Stimulated activated CD8-positive, alpha-beta memory T cell treated with anti-CD3 and anti-CD28 coated beads, Interleukin-4, amount 100 ng/mL, for 1 hour (primary cell): ENCODE measurements at places on chromosomes 6 and 20.

GRCh38 chr6:127533736-127534135, 14.6 kb upstream of the MTCL3 start:
- no peak for DNase-seq

DNA sequence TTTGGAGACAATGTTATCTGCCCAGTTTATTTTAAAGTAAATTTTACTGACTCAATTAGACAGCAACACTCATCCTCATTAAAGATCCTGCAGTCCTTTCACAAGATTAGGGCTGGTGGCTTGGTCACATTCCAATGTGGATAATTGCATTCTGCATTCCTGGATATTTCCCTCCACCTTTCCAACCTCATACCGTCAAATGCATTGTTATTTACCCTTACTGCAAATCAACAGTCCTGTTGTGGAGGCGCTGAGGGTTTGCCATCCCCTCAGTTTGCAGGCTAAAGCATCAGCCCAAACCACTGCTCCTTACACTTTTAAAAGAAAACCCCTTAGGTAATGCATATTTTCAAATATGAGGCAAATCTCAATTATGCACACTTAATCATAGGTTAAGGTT, 5.4 kb downstream of the CITED2 start:
- DNase-seq: no peak

DNA sequence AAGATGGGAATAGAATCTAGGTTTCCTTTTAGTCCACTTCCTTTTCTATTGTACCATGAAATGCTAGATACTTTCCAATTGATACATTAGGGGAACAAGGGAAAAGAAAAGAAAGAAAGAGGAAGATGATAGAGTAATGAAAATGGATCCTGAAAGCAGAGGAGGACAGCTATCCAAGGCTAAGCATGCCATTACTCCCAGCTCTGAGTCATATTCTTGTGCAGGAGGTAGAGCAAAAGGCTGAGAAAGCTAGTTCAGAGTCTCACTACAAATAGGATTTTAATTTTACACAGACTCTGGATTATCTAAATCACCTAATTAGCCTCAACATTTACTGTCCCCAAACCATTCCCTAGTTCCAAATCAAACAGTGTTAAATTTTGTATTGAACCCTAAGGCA, 23.6 kb downstream of the RWDD2A start:
- DNase-seq: no peak

DNA sequence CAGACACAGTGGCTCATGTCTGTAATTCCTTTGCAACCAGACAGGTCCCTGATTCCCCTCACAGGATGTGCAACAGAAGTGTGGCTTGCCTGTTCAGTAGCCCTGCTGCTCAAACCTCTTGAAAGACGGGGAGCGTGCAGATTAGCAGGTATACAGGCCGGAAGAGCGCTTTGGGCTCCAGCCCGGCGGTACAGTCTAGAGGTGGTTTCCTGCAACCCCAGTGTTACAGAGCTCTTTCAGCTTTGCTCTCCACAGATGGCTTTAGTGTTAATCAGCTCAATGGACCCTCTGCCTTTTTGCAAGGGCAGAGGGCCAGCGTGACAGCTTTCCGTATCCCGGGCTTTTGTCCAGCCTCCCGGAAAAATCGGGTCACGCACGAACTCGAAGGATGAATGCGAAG, 67.2 kb upstream of the TNFRSF21 start:
- no peak for DNase-seq

GRCh38 chr6:127564761-127565160, 12.2 kb upstream of the C6orf58 start:
- no peak for DNase-seq

GRCh38 chr6:119240257-119241110, 109.1 kb downstream of the MAN1A1 start:
- no peak for DNase-seq

- DNase-seq: no peak
Observed at GRCh38 chr6:114714836-114715507, 372.1 kb upstream of the HS3ST5 start.

DNA sequence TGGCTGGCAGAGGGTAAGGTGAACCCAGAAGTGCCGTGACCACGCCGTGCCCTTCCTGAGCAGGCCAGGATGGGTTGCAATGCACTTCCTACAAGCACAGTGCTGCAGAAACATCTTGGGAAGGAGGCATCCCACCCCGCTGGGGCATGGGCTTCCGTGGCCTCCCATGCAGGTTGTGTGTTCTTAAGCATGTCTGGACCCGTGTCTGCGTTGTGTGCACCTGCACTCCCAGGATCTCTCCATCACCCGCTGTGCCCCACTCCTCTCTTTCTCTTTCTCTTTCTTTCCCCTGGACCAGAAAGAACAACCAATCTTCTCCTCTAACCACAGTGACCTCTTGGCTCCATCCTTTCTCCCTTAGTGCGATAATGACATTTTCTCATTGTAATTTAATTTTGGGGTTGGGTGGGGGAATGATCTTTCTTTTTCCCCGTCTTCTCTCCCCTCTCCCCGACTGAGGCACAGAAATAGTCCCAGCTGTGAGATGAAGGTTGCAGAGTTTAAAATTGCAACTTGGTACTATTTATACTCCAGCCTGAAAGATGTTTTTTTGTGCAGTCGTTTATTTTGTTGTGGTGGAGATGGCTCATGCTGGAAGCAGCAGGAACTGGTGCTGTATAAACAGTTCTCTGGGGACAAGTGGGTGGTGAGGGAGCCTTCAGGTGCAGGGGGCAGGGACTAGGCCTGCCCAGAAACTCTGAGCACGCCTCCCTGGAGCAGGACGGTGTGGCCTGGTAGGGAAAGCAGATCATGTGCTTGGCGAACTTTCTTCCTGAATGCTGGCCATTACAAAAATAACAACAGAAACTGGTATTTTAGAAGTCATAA, 20.5 kb downstream of the BCAS4 start:
- DNase-seq: no peak

DNA sequence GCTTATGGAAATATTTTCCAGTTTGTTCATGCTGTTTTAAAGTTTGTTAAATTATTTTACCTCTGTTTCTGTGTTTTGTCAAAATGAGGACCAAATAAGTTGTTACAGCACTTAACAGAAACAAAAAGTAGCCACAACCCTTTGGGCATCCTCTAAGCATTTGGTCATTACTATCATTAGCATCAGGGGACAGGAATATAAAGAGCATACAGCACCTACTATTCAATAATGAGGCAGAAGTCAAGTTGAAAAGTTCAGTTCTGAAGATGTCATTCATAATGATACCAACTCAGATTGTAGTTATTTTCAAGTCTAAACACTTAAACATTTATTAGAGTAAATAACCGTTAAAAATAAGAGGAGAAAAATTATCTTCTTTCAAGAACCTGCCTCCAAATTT, 862.3 kb upstream of the FLRT3 start:
- DNase-seq: no peak

DNA sequence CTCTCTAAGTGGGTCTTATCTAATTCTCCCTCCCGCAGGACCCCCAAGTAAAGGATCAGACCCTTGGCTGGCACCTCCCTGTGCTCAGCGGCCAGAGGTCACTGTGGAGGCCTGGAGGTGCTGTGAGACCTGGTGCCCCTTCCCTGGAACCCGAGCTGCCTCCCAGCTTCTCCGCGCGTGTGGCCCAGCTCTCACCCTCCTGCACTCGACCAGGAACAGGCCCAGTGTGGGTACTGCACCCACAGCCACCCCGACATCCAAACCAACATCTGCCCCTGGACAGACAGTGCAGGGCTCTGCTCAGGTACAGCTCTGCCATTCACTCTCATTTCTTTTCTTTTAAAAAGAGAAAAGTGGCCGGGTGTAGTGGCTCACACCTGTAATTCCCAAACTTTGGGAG, 42.4 kb downstream of the TMEM242 start:
- DNase-seq: no peak

DNA sequence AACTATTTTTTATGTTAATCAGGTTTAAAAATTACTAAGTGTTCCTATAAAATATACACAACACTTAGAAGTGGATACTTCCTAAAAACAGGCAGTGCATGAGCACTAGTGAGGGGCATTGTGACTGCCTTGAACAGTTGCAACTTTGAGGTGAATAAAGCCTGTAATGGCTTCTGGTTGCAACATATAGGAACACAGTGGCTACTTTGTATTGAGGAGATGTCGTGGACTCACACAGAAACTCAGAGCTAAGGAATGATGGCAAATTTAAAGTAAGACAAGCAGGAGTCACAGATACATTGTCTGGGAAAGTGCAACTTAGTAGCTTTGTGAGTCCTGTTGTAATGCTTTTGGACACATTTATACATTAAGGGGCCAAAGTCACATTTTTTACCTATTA, 861 bp upstream of the HLA-A start:
- DNase-seq: no peak

GRCh38 chr6:104688283-104688969, 171.3 kb downstream of the HACE1 start:
- no peak for DNase-seq

GRCh38 chr6:125294925-125295324, 6.8 kb downstream of the HDDC2 start:
- no peak for DNase-seq

- DNase-seq: no peak
Observed at GRCh38 chr20:57879437-57879778, 169.6 kb upstream of the PMEPA1 start.

GRCh38 chr6:137869549-137870307, 2.7 kb downstream of the TNFAIP3 start:
- no peak for DNase-seq

- no peak for DNase-seq
Observed at GRCh38 chr20:44924541-44924940, 14.7 kb downstream of the PABPC1L start.

- DNase-seq: no peak
Observed at GRCh38 chr20:17525650-17526049, 5.5 kb downstream of the BFSP1 start.

DNA sequence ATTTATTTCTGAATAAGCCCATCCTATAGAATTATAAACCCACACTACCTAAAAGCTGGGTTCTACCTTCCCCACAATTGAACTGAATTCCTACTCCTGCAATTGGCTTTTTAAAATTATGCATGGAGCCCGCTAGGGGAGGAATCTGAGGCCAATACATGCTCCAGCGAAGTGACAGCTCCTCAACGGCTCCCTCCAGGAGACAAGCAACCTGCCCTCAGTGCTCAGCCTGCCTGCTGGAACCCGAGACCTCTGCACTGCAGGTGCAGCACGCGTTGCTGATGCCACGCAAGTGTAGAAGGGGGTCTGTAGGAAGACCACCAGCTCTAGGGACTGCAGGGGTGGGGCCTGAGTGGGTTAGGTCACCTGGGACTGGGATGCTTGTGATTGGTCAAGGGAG, 170.2 kb upstream of the CDYL start:
- DNase-seq: no peak

GRCh38 chr20:848193-848592, 14.7 kb downstream of the FAM110A start:
- DNase-seq: no peak

DNA sequence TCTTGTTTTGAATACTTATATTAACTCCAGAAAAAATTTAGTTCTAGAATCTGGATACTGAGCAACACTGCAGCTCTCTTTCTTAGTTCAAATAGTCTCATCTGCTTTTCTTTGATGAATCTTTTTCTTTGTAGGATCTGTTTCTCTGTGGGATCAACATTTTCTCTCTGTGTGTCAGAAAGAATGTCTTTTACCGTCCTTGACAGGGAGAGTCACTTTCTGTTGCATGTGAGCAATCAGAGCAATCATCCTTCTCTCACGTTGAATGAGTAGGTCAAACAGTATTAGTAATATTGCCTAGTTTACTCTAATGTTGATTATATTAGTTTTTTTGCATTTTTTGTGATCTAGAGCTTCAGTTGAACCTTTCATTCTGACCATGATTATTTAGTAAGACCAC, 130.9 kb downstream of the TRMT11 start:
- no peak for DNase-seq

GRCh38 chr6:11215773-11216172, 16.7 kb downstream of the NEDD9 start:
- DNase-seq: no peak

- no peak for DNase-seq
Observed at GRCh38 chr20:13839421-13840092, 54.7 kb downstream of the NDUFAF5 start.

DNA sequence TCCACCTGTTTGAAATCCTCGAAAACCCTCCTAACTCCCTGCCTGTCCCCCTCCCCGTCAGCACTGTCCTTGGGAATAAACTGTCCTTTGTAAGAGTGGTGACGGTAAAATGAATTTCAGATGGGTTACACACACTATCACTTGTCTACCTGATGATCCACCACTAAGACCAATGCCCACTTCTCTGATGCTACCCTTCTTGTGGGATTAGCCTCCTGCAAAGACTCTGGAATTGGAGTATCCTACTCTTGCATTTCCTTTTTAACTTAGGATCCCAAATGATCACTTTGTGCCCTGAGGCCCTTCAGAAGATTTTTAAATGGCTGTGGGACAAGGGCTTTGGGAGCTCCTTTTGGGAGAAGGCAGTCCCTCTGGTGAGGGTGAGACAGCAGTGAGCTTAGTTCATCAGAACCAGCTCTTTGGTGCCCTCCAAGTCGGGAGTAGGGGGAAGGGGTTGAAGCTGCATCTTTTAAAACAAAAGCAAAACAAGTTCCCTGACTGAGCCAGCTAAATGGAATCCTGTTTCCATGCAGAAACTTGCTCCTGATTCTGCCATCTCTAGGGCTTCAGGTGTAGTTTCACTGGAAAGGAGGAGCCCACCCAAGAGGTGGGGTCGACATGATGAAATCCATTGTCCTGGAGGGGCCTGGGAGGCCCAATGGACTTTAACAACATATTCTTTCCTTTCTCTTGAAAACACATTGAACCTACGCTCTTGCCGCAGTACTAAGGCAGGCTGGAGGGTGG, 86.5 kb downstream of the ASXL1 start:
- DNase-seq: no peak

DNA sequence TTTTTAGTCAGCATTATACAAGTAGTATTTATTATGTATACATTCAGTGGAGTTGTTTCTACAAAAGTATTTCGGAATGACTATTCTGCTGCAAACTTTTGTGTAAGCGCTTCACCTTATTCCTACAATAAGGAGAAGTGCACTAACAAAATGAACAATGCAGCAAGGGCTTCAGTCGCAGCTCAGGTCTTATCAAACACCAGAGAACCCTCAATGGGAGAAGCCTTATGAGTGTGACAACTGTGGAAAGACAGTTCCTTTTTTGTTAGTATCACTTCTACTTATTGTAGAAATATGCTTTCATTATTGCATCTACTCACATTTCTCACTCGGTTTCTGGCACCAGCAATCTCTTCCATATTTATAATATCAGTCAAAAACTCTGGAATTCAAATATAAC, 18.8 kb downstream of the ZKSCAN3 start:
- no peak for DNase-seq

GRCh38 chr6:136035378-136036070, 184.0 kb downstream of the PDE7B start:
- no peak for DNase-seq

- no peak for DNase-seq
Observed at GRCh38 chr6:89485320-89485719, 52.4 kb downstream of the ANKRD6 start.

- DNase-seq: no peak
Observed at GRCh38 chr6:111651185-111652034, 45.7 kb upstream of the TRAF3IP2 start.

GRCh38 chr20:39214828-39215227, 252.7 kb downstream of the DHX35 start:
- DNase-seq: no peak

DNA sequence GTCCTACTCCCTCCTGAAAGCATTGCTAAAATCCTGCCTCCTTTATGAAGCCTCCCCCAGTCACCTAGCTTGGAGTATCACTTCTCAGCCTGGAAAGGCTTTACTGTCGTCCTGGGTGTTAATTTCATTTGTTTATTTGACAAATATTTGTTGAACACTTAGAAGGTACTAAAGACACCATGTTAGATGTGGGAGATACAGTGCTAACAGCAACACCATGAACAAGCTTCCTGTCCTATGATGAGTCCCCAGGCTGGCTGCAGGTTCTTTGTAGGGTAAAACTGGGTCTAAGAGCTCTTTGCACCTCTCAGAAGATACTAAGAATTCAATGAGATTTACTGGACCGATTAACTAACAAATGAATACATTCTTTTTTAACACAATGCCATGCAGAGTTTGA, 109.2 kb upstream of the TMEM170B start:
- no peak for DNase-seq
